ENCODE measurements at places on chromosomes 16 and 17.
A peak's percentile ranks its signal among the peaks of the same experiment; 100 is the strongest.

DNA sequence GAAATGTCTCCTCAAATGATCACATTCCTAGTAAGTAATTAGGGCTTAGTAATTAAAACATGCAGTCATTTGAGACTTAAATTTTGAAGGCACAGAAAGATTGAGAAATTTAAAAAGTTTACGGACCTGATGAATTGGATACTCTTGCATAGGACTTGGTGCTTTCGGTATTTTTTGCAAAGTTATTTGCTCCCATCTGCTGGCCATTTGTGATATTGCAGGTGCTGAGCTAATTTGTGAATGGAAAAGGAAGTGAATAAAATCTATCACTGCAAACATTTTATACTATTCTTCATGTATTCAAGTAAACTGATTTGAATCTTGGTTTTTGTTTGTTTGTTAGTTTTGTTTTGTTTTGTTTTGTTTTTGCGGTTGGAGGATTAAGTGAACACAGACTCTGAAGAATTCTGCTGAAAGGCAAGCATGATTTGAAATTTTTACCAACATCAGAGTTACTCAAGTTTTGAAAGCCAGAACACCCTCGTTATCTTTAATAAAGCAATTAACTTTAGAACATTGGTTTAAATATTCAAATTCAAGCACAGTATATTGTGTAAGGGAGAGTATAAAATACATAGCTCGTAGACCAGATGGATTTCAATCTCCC lies 689.5 kb upstream of the RBFOX1 start:
- DNase-seq: peak; percentile 9

DNA sequence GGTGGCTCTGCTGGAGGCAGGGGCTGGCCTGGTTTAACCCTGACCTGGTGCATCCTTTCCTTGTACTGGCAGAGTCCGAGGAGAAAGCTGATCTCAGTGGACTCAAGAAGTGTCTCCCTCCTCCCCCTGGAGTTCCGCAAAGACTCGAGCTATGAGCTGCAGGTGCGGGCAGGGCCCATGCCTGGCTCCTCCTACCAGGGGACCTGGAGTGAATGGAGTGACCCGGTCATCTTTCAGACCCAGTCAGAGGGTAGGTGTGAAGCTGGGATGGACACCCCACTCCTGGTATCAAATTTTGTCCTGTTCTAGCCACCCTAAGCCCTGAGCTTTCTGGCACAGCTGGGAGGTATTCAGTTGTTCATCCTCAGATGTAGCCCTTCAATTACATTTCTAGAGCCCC lies 42.5 kb downstream of the IL21R start:
- DNase-seq: no peak

DNA sequence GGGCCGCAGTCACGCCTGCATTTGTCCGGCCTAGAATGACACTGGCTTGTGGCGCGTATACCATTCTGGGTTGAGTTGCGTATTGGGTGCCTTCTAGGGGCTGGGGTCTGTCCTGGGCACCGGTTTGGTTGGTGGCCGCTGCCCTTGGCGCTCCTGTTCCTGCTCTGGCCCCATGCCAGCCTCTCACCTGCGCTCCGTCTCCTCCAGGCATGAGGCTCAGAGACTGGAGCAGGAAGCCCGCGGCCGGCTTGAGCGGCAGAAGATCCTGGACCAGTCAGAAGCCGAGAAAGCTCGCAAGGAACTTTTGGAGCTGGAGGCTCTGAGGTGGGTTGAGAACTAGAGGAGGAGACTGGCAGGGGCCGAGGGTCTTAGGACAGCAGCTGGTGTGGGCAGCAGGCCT lies 17.4 kb downstream of the CDIPT start:
- no peak for DNase-seq

- DNase-seq: no peak
Observed at GRCh38 chr17:40092581-40092980, 7.8 kb downstream of the NR1D1 start.

GRCh38 chr17:77184474-77184873 lies 43.7 kb downstream of the SEC14L1 start:
- no peak for DNase-seq

DNA sequence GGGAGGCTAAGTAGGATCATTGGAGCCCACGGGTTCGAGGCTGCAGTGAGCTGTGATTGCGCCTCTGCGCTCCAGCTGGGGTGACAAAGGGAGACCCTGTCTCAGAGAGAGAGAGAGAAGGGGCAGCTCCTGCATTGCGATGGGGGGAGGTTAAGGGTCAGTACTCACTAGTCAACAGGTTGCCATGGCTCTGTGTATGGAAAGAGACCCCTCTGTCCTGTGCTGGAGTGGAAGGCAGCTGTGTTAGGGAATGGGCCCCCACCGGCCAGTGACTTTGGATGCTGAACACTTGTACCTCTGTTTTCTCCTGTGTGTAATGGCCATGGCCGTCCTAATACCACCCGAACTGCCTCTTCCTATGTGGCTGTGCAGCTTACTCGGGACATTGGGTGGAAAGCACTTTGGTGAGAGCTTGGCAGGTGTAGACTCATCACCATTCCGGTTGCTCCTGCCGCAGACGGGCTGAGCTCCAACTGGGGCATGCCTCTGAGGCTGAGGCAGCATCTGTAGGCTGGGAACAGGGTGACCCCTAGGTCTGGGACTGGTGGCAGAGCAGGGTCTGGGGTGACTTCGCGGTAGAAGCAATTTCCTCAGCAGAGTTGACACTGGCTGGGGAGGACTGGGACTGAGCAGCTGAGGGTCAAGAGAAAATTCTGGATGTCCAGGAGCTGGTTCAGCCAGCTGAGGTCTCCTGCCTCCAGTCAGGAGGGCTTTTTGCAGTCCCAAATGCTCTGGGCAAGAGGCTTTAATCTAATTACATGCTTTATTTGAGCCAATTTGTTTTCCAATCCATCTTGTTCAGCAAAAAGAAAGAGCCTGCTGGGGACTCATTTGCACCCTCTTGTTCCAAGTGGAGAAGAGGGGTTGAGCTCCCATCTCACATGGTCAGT lies 184.5 kb downstream of the NTN1 start:
- DNase-seq: no peak

- peak; percentile 36 for DNase-seq
Observed at GRCh38 chr16:4319454-4320421, 3.9 kb downstream of the GLIS2 start.

DNA sequence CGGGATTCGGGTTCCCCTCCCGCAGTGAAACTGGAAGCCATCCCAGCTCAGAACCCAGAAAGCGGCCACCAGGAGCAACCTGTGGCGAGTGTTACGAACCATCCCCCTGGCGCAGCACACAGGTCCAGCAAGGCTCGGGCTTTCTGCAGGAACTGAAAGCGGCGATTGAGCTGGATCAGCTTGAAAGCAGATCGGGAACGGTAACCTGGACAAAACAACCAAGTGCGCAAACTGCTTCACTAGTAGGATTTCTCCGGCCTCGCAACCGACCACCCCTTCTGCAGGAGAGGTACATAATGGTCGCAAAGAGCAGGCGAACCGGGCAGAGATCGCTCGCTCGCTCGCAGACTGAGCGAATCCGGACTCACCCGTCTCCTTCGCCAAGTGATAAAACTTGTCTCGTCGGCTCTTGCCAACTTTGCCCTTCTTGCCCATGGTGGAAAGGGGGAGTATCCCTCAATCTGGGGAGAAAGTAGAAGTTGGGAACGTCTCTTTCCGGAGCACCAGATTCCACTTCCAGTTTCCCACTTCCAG lies 696 bp upstream of the PSMC5 start:
- no peak for DNase-seq

GRCh38 chr17:431494-431893 lies 78.9 kb upstream of the RPH3AL start:
- no peak for DNase-seq

- no peak for DNase-seq
Observed at GRCh38 chr17:73133911-73134649, 30.7 kb upstream of the SSTR2 start.

DNA sequence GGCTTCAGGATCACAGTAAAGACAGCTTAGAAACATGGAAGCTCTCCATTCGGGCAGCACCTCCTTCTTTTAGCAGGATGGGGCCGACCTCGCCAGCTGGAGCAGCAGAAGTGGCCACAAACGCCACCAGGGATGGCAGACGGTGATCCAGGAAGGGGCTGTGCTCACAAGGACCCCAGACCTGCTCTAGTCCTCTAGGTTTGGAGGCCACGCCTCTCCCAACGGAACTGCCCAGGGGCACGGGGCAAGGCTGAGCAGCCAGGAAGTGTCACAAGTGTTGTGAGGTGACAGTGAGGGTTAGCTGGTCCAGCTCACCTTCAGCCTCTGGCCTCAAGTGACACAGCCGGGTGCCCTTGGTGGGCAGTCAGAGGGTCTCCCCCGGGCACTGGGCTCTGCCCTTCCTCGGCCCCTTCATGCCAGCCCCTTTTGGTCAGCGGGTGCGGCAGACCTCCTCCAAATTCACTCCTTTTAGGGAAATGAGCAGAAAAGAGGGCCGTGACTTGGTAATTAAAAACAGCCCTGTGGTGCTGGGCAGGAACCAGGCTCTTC lies 20.4 kb downstream of the CEP295NL start:
- no peak for DNase-seq

DNA sequence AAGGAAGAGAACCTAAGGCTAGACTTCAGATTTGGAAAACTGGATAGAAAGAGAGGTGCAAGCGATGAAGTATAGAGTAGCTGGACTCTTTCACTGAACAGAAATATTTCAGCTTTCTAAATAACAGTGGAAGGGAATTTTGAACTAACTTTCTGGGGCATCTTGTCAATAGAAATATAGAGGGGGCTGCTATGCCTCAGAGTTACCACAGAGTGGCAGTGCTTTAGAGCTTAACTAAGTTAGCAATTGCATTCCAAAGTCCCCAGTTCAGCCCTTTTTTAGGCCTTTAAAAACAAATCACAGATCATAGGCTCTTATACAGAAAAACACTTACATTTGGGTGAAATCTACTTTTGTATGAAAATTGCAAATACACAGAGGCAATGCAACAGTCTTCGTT lies 154.2 kb upstream of the CDH8 start:
- no peak for DNase-seq

DNA sequence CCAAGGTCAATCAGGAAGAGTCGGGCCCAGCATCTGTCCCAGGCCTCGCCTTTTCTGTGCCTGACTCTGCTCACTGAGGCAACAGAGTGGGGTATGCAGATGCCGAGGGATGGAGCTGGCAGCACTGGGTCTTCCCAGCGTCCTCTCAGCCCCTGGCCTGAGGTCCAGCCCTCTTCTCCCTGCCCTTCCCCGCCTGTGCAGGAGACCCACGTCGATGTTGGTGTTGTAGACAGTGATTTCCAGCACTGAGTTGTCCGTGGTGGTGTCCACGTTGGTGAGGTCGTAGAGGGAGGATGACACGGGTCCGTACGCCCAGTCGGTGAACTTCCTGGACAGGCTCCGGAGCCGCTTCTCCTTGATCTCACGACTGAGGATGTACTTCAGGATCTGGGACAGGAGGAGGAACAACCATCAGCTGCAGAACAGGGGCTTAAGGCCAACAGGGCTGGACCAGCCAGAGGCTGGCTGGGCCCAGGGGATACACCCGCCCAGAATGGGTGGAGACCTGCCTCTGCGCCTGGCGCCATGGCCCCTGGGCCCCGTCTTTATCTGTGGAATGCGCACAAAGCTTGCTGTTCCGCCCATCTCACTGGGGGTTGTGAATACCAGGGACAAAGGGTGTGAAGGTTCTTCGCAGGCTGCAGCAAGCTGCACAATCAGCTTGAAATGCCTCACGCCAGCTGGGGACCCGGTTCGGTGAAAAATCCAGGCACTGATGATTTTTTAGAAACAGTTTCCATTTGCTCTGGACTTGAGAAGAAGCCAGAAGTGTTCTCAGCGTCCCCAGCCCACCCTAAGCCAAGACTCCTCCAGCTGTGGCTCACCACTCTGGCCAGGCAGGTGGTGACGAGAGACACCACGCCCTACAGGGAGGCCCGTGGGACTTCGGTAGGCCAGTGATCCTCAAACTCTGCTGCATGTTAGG lies 27.5 kb downstream of the TRPV3 start:
- DNase-seq: no peak

- no peak for DNase-seq
Observed at GRCh38 chr17:33964344-33964979, 290.6 kb upstream of the CCL2 start.

GRCh38 chr17:1612400-1612799 lies 16.2 kb downstream of the SLC43A2 start:
- no peak for DNase-seq

- peak; percentile 14 for DNase-seq
Observed at GRCh38 chr17:4175921-4176807, 33.2 kb downstream of the CYB5D2 start.

- DNase-seq: no peak
Observed at GRCh38 chr17:60147553-60148223, 2.1 kb upstream of the CA4 start.

DNA sequence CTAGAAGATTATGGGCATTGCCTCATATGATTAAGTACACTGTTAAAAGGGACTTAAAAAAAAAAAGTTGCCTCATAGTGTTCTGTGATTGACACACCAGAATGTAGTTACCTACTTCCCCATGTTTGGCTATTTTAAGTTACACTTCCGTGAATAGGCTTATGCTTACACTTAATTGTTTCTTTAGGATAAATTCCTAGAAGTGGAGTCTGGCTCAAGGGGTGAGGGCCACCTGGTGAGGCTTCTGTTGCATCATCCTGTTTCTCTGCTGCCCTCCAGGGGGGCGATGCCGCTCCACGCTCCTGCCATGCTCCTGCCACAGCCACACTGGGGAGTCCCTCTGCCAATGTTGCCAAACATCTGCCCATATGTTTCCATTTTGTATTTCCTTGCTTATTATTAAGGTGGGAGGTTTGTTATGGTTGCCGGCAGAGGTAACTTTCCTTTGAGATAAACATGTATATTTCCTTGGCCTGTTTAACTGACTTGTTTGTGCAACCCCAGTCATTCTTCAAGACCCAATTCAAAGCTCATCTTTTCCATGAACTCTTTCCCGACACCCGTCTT lies 73.1 kb downstream of the KSR1 start:
- DNase-seq: no peak

- no peak for DNase-seq
Observed at GRCh38 chr17:10081571-10082169, 116.7 kb downstream of the GAS7 start.

DNA sequence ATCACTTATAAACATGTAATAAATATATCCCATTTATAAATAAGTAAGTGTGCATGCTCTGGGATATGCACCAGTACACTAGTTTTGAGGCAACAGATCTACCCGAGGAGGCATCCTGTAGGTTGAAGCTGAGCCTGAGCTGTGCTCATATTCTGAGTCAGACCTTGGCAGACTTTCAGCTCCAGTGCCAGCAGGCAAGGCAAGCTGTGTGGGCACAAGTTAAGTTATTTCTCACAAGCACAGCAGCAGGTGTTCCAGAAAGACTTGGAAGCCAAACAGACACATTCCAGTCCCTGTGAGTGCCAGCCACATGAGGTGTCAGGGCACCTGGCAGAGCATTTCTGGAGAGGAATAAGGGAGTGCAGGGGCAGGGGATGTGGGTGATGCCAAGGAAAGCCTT lies 1.3 kb upstream of the CLEC19A start:
- no peak for DNase-seq

GRCh38 chr17:57096472-57097202 lies 11.6 kb downstream of the AKAP1 start:
- DNase-seq: no peak

GRCh38 chr16:31754998-31755615 lies 118.5 kb upstream of the ZNF267 start:
- no peak for DNase-seq

GRCh38 chr17:66349521-66350254 lies 47.3 kb downstream of the PRKCA start:
- DNase-seq: no peak

- DNase-seq: no peak
Observed at GRCh38 chr16:73390936-73391335, 343.0 kb upstream of the ZFHX3 start.

GRCh38 chr17:19677736-19678379 lies 29.3 kb downstream of the ALDH3A2 start:
- no peak for DNase-seq

GRCh38 chr17:37849617-37849972 lies 74.6 kb upstream of the TBC1D3K start:
- DNase-seq: no peak

Measured in stimulated activated CD8-positive, alpha-beta memory T cell treated with anti-CD3 and anti-CD28 coated beads, Interleukin-2, amount 100 ng/mL, for 1 hour (primary cell).